ENCODE measurements at places on chromosomes 12 and 14.

GRCh38 chr12:49990273-49990672 is 17.5 kb downstream of the AQP6 start:
- no peak for DNase-seq

GRCh38 chr14:84670796-84671195 is 859.1 kb upstream of the FLRT2 start:
- DNase-seq = no peak

GRCh38 chr12:23211384-23212320 is 586.7 kb downstream of the ETNK1 start:
- peak; percentile 24 for DNase-seq

DNA sequence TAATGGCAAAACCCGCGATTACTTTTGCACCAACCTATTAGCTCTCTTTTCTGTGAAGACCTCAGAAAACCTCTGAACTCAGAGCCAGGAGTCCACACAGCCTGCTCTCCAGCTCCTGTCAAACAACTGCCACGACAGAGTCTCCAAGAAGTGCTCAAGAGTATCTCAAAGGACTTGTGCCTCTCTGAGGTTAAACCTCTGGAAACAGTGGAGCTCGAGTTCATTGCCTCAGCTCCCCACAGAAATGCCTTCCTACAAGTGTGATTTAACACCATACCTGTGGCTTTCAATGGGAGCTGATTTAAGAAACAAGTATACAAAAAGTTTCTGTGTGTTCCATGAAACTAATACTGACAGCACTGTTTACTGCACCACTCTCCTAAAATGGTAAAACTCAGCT is 20.1 kb downstream of the ACTN1 start:
- DNase-seq = no peak

GRCh38 chr12:115918763-115919162 is 358.7 kb downstream of the MED13L start:
- DNase-seq = no peak

DNA sequence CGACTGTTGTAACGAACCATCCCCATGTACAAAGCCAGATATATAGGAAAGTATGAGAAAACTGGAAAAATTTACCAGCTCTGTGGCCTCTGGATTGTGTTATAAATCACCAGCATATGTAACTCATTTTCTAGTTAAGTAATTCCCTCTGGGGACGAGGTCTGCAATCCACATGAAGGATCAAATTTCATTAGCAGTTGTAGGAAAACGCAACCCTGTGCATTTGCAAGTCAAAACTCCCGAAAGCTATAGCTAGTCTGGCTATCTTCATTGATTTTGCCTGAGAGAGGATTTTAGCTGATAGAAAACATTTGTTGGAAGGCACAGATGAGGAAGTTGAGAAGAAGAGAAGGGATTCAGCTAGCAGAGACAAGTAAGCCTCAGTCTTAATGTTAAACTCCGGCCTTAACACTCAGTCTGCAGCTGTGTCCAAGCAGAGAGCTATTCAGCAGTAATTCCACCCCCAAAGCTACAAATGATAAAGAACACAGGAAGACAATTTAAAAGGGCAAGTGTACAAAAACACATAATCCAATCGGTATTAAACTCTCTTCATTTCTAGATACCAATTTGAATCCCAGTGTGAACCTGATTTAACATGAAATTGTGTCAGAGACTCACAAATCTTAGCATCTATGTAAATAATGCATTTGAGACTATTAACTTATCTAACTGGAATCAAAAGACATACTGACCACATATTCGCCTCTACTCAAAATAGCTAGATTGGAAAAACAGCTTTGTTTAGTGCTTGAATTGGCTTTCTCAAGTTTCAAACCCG is 54.2 kb upstream of the CERS5 start:
- DNase-seq = peak; percentile 93

DNA sequence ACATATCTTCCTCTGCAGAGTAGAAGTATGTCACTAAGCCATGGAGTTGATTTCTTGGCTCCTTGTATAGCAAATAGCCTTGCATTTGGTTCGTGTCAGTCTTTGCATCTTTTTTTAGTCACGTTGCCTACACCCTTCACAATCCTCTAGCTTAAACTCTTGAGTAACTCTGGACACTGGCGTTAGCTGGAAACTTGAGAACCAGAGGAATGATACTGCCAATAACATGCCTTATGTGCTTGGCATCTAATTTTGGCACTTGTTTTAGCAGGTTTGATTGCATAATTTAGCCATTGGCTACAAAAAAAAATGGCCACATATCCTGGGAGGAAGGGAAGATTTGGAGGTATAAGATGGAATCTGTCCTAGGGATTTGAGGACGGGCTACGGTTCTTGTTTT is 136.2 kb downstream of the ETV6 start:
- no peak for DNase-seq

DNA sequence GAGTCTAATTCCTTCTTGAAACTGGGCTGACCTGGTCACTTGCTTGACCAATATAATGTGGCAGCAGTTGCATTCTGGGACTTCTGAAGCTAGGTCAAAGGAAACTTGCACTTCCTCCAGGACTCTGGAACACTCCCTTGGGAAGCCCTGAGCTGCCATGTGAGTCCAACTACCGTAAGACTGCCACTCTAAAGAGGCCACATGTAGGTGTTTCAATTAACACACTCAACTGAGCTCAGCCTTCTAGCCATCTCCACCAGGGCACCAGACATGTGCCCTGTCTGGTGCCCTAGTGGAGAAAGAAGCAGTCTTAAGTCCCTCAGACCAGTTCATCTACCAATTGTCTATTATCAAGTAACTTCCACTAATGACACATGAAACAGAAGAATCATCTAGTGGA is 6.1 kb upstream of the TEP1 start:
- no peak for DNase-seq
